AG04449 (cell line): ENCODE measurements at places on chromosomes 6 and 20.

GRCh38 chr20:51249215-51249614, 226.3 kb upstream of the KCNG1 start:
- DNase-seq: no peak

DNA sequence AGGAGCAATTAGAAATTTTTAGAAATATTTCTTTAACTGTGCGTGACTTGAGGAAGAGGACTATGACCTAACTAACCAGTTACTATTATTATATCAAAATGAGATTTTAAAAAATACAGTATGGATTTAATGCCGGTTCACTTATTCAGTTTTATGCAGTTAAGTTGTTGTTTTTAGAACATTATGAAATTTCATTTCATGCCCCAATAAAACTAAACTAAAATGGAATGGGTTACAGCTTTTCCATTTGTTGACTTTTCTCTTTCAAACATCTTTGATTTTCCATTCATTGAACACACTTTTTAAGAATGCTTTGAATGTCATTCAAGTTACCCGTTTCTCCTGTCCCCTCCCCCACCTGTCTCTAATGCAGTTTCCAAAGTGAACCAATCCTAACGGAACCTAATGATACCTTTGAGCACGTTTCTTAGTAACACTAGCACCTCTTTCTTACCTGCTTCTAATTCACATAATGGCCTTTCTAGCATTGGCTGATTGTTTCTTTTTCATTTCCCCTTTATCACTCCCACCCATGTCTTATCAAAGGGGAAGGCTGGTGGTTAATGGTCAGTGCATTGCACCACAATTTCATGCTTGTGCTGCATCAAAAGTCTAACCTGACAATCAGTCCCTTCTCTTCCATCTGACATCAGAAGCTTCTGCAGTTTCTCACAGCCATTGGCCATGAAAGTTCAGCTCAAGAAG, 262.2 kb upstream of the TAB2 start:
- no peak for DNase-seq

DNA sequence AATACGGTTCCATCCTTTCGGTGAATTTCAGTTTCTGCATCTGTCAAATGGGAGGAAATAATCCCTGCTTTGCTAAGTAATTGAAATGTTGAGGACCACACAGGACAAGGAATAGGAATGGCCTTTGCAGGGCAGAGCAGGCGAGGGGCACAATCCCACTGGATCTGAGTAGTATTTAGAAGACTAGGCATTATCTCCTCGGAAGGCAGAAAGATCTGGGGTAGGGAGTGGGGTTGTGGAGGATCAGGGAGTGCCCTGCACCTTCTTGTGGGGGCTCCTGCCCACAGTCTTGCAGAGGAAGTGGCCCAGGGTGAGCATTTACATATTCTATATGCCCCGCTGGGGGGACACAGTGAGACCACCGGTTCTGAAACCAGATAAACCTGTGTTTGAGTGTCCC, 87.1 kb upstream of the SIRPA start:
- DNase-seq: no peak

GRCh38 chr6:1893470-1894130, 283.9 kb downstream of the FOXC1 start:
- no peak for DNase-seq

- no peak for DNase-seq
Observed at GRCh38 chr6:122180132-122180531, 219.3 kb upstream of the HSF2 start.

- peak; percentile 57 for DNase-seq
Observed at GRCh38 chr6:16688984-16689636, 72.2 kb downstream of the ATXN1 start.

GRCh38 chr6:141634269-141634668, 498.5 kb upstream of the GJE1 start:
- no peak for DNase-seq

DNA sequence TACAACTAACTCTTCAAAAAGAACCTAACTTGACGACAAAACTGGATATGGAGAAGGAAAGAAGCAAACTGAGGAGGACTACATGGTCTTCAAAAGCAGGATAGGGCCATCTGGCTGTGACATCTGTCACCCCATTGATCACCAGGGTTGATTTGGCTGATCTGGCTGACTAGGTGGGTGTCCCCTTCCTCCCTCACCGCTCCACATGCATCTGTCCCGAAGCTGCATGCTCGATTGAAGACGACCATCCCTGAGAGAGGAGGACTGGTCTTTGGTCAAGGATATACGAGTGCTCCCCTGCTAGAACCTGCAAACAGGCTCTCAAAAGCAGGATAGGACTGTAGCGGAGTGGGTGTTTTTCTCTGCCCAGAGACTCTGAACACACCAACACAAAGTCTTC, 21.7 kb downstream of the CPNE1 start:
- no peak for DNase-seq

- no peak for DNase-seq
Observed at GRCh38 chr6:4666886-4667513, 109.2 kb upstream of the CDYL start.

GRCh38 chr6:109874621-109875020, 103.5 kb upstream of the GPR6 start:
- no peak for DNase-seq

DNA sequence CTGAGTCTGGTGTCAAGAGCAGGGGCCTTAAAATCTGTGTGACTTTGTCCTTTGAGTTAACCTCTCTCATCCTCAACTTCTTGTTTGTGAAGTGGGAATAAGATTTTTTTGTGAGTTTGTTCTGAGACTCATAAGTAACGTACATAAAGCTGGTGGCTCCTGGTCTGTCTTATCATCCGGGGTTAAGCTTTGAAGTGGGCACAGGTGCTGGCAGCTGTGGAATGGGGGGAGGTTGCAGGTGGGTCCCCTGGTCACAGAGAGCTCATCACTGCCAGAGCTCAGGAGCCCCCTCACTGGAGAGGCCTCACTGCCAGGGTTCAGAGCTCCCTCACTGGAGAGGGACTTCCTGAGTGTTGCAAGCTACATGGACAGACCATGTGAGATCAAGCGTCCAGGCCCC, 174.1 kb downstream of the NRN1 start:
- DNase-seq: no peak

DNA sequence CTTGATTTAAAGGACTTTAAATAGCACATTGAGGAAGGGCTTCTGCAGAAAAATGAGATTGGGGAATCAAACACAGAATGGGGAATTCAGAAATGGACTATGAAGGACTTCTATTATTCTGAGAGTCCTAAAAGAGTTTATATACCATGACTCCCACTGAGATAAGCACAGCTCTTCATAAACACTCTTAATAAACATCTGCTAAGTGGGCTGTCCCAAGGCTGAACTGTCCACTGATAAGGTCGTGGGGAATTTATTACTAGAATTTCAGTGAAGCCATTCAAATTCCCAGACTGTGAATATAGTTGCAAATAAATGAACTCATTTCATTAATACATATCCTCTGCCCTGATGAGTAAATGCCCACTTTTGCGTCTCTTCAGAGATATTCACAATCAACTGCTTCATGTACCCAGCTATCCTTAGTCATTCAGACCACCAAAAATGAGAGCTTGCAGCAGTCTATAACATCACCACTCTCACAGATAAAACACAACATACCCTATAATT, 468.2 kb upstream of the RUNX2 start:
- DNase-seq: no peak

GRCh38 chr20:48682529-48683363, 145.1 kb downstream of the PREX1 start:
- DNase-seq: peak; percentile 84

DNA sequence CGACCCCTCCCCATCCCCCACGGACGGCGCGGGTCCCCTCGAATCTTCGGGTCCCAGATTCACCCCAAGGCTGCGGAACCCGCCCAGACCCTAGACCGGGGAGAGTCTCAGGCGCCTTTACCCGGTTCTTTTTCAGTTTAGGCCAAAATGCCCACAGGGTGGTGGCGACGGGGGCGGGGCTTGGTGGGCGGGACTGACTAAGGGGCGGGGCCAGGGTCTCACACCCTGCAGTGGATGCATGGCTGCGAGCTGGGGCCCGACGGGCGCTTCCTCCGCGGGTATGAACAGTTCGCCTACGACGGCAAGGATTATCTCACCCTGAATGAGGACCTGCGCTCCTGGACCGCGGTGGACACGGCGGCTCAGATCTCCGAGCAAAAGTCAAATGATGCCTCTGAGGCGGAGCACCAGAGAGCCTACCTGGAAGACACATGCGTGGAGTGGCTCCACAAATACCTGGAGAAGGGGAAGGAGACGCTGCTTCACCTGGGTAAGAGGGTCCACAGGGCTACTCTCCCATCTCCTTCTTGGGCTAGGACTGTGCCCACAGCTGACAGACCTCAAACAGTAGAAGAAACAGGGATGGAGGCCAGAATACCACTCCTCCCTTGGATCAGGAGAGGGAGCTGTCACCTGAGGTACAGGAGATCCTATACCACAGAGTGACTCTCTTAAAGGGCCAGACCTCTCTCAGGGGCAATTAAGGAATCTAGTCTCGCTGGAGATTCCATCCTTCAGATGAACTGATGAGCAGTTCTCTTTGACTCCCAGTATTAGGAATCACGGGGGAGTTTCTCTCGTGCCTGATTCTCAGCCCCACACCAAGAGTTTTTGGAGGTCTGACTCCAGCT, 942 bp downstream of the HLA-E start:
- DNase-seq: no peak

DNA sequence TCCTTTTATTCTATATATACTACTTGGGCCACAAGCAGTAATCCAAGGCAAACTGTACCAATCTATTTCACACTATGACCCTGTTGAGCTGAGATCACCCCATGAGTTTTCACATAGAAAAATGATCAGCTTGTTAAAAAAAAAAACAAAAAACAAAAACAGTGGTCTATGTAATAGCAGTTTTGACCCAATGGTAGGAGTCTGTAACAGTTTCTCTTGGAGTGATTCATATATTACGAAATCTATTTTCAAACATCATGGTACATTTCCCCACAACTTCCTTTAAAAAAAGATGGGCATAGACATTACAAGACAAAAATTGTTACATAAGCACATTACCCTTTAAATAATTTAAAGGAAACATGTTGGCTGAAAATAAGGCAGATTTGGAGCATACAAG, 78.1 kb downstream of the PRSS35 start:
- no peak for DNase-seq

GRCh38 chr6:166752928-166753721, 126.1 kb upstream of the RPS6KA2 start:
- DNase-seq: no peak

- no peak for DNase-seq
Observed at GRCh38 chr6:1348675-1349074, 36.8 kb downstream of the FOXQ1 start.

DNA sequence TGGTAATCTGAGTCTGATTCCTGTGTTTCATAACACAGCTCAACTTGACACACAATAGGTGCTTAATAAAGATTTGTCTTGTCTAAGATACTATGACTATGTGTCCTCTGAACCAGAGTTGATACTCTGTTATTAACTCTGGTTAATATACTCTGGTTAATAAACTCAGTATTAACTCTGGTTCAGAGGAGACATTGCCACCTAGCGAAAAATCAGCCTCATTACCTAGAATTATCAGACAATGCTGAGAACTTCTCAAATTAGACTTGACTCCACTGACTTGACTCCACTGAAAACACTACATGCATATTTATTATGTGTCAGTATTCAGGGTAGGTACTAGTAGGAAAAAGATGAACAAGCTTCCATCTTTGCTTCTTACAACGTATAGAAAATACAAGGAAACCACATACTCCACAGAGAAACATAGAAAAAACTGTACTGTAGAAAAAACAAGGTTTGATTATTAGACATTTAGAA, 73.9 kb downstream of the AHI1 start:
- DNase-seq: no peak

- no peak for DNase-seq
Observed at GRCh38 chr20:6691516-6691915, 76.0 kb upstream of the BMP2 start.

GRCh38 chr20:15185322-15185721, 847.9 kb upstream of the FLRT3 start:
- DNase-seq: no peak

DNA sequence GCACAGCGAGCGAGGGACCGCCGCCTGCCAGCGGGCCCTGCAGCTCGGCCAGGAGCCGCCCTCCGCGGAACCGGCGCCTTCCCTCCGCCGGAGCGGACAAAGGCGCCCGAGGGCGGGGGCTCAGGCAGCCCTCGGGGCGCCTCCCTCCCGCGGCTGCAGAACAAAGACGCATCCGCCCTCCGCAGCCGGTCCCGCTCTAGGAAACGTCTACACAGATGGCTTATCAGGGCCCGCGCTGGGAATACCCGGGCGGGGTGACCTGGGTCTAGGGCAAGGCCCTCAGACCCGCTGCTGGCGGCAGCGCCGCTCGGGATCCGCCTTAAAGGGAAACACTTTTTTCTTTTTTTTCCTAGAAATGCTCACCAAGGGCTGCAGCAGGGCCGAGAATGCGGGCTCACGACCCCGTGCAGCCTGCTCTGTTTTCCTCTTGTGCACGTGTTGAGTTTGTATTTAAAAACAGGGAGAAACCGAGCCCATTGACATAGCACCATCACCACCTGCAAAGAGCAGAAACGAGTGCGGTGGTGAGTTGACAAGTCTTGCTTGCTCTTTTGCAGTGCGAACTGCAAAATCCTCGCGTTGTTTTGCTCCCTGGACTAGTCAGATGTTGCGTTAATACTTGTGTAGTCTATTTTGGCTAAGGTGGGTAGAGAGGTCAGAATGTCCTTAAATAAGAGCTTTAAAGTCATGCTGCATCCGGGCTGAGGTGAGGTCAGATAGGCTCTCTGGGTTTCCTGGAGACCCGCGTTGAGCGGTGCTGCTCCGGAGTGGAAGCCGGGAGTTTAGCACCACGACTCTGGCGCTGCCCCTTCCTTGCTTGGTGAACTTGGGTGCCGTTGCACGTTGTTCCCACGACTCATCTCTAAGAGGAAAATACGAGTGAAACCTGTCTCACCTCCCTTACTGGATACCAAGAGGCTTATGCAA, 1.1 kb upstream of the RPS6KA2 start:
- DNase-seq: no peak

GRCh38 chr6:111586554-111586953, 19.1 kb downstream of the TRAF3IP2 start:
- no peak for DNase-seq

DNA sequence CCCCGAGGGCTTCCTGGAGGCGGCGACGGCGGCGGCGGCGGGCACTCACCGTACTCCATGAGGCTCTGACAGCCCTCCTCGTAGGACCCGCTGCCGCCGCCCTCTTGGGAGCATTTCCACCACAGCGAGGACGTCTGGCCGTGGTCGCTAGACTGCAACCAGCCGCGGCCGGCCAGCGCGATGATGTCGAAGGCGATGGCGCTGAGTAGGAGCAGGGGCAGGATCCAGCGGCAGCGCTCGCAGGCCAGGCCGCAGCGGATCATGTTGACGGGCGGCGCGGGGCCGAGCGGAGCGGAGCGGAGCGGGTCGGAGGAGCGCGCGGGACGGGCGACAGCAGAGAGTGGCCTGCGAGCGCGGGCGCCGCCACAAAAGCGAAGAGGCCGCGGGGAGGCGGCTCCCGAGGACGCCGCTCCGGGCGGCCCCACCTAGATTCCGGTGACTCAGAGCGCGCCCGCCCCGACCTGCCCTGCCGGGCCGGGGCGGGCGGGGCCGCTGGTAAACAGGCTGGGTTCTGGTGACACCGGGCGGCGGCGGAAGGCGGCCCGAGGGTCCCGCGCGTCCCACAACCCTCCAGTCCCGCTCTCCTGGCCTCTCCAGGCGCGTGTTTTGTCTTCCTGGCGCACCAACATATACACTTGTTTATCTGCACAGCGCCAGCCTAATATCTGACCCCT, at the start of gene PERP:
Gene PERP (minus strand): TSS at position 342 of the 674 bp plus-strand sequence. CDS start 79 bp downstream, at position 263.
- no peak for DNase-seq
